ENCODE measurements at places on chromosomes 12 and 14.

- no peak for DNase-seq
These were observed 4.4 kb upstream of the OR6J1 start for GRCh38 chr14:22648506-22648905.

- no peak for DNase-seq
These were observed 108.6 kb upstream of the FLRT2 start for GRCh38 chr14:85421186-85421877.

DNA sequence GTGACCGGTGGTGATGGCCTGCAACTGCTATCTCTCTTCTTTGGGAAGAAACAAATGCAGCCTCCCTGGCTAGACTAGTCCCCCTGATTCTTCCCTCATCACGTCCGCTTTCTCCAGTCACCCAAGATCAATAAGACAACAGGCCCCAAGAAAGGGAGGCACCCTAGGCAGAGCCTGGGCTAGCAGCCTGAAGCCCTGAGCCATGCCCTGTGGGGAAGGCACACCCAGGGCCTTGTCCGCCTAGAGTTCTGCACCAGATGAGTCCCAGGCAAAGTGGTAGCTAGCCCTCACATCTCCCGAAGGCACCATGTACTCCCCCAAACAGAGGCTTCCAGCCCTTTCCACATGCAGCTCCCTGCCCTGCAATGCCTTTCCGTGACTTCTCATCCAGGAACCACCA, 35.1 kb downstream of the CAMKK2 start:
- DNase-seq: no peak

DNA sequence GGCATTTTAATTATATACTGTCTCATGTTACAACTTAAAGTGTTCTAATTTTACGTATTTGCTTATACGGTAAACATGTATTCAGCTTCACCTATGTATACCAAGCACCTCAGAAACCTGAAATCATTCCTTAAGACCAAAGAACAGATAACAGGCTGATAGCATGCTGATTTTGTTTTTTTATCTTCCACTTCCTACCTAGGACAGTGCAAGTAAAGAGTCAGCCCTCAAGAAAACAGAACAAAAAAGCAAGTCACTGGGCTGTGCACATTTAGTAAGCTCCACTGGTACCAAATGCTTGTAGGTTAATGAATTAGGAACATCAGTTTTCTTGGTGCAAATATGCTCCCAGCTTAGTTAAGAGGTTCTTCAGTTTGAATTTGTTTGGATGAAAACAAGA, 611.3 kb downstream of the VRK1 start:
- no peak for DNase-seq

- DNase-seq: no peak
These were observed 91.6 kb upstream of the ATF7IP start for GRCh38 chr12:14273913-14274311.

GRCh38 chr14:104475256-104475655, 104.3 kb upstream of the C14orf180 start:
- no peak for DNase-seq

DNA sequence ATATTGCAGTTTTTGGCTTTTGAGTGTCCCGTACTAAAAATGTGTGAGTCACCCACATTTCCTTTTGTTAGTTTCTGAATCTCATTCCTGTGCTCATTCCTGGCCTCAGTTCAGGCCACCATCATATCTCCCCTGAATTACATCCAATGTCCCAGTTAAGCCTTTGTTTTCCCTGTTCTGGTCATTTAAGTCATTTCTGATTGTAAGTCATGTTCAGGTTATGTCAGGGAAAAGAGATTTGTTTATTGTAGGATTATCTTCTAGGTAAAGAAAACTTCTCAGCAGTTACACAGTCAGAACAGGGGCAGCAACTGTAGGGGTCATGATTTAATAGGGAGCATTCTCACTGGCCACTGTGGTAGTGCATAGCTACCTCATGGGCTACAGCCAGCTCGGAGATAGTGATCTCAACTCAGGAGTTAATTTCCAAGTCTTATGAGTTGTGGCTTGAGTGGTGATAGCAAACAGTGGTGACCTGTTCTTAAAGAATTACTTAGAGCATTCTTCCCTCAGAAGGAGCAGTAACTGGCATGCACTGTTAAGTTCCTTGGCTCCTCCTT, 6.7 kb downstream of the DDX47 start:
- no peak for DNase-seq

DNA sequence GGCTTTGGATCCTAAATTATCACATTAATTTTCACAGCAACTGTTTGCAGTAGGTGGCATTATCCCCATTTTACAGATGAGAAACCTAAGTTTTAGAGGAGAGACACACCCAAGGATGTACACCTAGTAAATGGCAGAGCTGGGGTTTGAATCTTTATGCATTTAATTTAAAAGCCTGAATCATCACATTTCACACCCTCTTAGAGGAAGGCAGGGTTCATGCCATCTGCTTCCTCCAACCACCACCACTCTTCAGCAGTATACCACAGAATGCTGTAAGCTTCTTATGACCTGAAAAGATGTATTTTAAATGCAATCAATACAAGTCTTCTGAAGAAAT, 90.3 kb downstream of the CRADD start:
- DNase-seq: no peak

DNA sequence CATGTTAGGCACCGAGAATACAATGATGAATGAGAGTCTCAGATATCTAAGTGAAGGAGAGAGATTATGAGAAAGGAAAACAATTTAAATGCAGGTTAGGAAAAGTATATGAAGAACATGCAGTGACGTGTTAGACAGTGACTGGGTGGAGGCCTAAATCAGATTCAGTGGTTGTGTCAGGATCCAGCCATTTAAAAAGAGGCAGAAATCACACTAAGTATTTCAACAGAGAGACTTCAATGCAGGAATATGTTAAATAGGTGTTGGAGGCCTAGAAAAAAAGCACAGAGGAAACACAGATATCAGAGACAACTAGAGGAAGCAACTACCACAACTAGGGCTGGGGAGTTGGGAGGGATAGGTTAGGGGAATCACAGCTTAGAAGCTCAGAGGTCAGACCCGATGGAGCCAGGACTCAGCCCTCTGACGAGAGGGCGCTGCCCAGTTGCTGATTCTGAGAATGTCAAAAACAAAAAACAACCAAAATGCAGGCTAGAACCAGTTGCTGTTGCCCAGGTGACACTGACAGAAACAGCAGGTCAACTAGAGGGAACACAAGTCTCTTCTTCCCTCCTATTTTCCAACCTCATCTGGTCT, 3.0 kb upstream of the GARIN2 start:
- no peak for DNase-seq

DNA sequence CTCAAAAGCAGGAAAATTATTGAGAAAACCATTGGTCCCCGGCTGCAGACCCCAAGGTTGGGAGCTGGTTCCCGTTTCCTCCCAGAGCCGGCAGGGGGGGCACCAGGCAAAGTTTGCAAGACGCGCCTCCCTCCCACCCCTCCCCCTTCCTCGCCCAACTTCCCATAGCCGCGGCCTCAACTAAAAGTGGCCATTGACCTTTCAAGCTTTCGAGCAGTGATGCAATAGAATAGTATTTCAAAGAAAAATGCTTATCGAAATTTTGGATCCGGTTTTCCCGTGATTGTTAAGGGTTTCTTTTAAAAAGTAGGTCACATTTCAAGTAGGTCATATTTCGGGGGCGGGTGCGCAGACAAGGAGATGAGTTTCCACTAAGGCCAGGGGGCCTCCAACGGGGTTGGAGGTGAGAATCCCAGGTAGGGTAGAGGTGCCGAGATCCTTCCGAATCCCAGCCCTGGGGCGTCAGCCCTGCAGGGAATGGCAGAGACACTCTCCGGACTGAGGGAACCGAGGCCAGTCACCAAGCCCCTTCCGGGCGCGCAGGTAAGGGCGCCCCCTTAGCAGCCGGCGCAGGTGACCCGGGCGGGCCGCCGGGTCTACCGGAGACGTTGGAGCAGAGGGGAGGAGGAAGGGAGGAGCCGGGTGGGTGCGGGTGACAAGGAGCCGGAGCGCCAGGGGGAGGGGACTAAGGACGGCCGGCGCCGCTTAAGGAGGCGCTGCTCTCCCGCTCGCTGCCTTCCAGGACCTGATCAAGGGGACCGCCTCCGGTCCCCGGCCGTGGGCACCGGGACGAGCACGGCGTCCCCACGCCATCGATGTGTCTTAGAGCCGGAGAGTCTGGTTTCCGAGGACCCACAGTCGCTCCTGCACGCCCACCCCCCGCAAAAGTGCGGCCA, 2.6 kb upstream of the SOCS2 start:
- peak; percentile 96 for DNase-seq

DNA sequence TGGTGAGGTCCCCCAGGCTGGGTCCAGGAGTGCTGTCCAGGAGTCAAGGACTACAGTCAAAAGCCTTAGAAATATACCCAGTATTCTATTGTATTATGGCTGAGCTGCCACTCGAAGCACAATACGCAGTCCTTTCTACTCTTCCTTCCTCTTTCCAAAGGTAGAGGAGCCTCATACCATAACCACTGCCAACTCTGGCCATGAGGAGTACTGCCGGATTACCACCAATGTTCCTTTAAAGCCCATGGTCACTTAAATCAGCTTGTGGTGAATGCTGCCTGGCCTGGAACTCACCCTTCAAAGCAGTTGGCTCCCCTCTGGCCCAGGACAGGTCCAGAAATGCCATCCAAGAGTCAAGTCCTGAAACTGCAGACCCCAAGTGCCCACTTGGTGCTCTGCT, 425.4 kb downstream of the SLC16A7 start:
- no peak for DNase-seq

DNA sequence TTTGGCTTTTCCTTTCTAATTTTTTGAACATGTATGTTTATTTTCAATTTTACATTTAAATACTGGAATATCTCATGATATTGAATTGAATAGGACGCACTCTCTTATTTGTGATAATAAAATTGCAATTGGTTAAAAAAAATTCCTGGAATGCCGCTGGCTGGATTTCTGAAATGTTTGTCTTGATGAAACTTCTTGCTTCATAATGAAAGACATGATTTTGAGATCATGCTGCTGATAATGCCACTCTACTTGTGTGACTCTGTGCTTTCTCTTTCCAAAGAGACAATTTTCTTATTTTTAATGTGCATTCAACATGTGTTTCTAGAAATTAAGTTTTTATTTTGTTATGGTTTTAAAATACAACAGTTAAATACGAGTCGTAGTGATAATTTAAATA, 465.7 kb upstream of the FAR2 start:
- DNase-seq: no peak

GRCh38 chr14:66315548-66315947, 170.6 kb upstream of the CCDC196 start:
- DNase-seq: no peak

DNA sequence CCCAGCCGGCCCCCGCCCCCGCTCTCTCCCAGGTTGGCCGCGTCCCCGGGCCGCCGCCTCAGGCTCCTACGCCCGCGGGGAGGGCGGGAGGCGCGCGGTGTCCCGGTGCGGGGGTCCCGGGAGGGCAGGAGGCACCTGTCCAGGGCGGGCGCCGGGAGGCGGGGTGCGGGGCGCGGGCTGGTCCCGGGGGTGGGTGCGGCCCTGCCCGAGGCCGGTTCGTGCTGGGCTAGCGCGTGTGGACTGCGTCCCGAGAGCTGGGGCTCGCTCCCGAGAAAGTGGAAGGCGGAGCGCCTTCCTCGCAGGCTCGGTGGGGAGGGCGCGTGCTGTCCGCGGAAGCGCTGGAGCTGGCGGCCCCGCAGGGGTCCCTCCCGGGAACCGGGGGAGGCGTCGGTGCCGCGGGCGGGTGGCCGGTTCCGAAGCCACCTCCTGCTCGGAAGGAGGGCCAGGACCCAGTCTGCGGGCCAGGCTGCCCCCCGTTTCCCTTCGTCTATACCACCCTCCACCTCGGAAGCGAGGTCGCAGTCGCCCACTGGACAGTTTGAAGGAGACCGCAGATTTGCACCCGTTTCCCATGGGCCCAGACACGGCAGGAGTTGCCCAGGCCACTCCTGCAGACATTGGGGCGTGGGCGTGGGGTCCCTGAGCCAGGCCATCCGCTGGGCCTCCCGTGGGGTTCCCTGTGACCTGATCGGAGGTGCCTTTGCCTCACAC, 636 bp downstream of the ZFYVE21 start:
- DNase-seq: no peak

GRCh38 chr14:33040372-33041140, 101.9 kb downstream of the NPAS3 start:
- no peak for DNase-seq

GRCh38 chr14:63875311-63875710, 22.5 kb downstream of the SYNE2 start:
- no peak for DNase-seq

GRCh38 chr12:120199025-120199424, 1.9 kb downstream of the RPLP0 start:
- no peak for DNase-seq

- DNase-seq: no peak
These were observed 67.8 kb upstream of the TMCC3 start for GRCh38 chr12:94718114-94718513.

- DNase-seq: no peak
These were observed 13.5 kb downstream of the HECTD1 start for GRCh38 chr14:31194095-31194494.

GRCh38 chr14:57018065-57018464, 207.8 kb upstream of the OTX2 start:
- peak; percentile 62 for DNase-seq

GRCh38 chr14:100569734-100570286, 17.4 kb downstream of the BEGAIN start:
- no peak for DNase-seq

DNA sequence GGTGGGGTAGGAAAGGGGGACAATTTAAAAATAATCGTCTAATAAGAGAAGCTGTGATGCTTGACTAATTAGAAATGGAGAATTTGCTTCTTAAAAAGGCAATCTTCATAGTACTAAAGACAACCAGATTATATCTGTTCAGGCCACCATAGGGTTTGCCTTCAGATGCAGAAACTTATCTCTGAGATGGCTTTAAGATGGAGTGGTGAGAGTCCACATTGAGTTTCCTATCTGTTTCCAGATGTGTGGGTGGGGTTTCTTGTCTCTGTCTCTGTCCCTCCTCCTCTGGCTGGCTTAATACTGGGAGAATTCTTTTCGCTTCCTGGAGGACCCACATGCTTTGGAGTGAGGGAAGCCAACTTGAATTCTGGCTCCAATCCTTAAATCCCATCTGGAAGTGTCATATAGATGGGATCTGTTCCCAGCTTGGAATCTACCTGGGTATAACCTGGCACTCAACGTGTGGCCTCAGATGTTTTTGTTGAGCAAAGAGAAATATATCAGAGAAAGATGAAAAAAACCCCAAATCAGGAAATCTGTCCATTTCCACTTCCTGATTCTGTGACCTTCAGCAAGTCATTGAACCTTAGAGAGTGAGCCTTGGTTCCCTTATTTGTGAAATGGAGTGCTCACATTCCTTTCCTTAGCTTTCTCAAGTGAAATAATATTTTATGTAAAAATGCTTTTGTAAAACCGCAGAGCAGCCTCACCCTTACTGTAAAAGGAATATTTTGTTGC, 66.4 kb downstream of the CHST11 start:
- DNase-seq: no peak

Measured in HAP-1 (cell line).